ENCODE measurements at places on chromosomes 3 and 15.

DNA sequence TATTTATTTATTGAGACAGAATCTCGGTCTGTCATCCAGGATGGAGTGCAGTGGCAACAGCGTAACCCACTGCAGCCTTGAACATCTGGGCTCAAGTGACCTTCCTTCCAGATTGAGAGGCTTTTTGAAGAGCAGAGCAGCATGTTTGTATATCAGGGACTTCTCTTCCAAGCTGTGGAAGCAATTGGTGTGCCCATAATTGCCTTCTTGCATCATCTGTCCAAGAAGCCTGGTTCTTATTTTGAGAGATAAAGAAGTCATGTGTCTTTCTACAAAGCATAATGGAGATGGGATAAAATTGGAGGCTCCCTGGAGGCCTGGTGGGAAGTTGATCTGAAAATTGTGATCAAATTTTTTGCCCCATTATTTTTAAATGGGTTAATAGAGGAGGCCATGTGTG is 183.8 kb upstream of the MCTP2 start:
- no peak for DNase-seq

GRCh38 chr15:71256934-71257664 is 141.8 kb downstream of the THSD4 start:
- DNase-seq = no peak

- DNase-seq = no peak
Observed at GRCh38 chr3:192514754-192515663, 212.3 kb downstream of the FGF12 start.

DNA sequence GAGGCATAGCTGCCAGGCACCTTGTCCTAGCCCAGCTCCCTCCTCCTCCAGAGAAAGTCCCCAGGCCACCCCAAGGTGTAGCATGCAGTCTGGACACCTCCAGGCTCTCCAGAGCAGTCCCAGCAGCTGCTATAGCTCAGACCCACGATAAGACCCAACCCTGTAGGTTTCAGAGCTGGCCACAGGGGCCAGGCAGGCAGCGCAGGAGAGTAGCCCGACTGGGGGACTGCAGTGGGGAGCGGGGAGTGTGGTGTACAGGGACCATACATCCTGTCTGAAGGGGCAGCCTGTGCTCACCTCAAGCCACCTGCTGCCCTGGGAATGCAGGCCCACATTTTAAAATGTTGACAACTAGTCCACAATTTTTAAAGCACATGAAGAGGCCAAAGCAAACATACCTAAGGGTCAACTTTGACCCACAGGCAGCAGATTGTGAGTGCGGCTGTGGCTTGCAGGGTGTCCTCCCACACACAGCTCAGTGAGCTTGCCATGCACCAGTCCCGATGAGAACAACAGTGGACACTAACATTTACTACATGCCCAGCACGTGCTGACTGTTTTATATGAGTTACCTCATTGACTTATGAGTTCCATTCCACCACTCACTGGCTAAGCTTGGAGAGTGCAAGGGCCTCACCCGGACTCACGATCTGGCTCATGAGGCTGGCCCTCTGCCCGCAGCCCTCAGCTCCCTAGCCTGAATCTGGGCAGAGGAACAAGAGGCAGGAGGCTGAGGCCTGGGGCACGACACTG is 81.4 kb downstream of the DNAJB8 start:
- no peak for DNase-seq

DNA sequence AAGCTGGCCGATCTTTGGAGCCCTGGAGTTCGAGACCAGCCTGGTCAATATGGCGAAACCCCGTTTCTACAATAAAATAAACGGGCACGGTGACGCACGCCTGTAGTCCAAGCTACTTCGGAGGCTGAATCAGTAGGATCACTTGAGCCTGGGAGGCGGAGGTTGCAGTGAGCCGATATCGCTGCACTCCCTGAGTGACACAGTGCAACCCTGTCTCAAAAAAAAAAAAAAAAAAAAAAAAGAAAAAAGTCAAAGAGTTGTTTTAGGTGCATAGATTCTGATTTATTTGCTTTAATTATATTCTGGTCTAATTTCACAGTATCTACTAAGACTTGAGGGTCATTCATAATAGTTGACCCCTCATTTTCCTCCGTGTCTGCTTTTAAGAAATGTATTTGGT is 1.7 kb downstream of the ARL13B start:
- no peak for DNase-seq

- DNase-seq = no peak
Observed at GRCh38 chr15:92112711-92113110, 259.2 kb downstream of the SLCO3A1 start.

DNA sequence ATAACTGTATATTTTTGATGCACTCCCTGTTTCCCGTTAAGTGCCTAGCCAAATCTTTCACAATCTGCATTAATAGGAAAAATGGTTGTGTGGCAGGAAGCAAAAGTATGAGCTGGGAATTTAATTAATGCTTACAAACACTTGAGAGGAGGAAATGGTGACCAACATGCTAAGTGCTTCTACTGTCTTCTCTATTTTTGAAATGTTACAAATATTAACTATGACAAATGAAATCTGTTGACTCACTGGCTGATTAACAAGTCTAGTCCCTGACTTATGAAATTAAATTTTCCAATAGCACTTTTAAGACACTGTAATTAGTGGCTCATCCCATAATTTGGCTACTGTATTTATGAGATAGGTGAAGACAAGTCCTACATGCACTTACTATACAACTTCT is 446.9 kb upstream of the DPPA4 start:
- DNase-seq = no peak

DNA sequence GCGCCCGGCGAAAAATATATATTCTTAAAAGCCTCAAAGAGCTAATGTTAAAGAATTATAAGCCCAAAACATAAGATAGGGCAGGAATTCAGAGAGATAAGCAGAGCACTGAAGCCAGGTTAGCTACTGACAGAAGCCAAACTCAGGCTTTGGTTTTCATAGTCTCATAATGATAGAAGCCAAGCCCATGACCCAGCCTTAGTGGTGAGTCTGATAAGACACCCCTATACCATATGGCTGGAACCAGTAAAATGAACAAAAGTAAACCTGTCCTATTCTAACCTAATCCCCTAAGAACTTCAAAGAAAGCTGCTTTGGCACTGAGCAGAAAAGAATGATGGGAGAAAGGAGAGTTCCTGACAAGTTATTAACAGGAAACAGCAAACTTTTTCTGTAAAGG is 25.9 kb downstream of the MYO9A start:
- no peak for DNase-seq

- DNase-seq = no peak
Observed at GRCh38 chr3:160217675-160218074, 7.5 kb upstream of the C3orf80 start.

GRCh38 chr3:196235452-196236122 is 19.3 kb downstream of the SLC51A start:
- DNase-seq = no peak
